ENCODE measurements at places on chromosomes 7 and 10.

DNA sequence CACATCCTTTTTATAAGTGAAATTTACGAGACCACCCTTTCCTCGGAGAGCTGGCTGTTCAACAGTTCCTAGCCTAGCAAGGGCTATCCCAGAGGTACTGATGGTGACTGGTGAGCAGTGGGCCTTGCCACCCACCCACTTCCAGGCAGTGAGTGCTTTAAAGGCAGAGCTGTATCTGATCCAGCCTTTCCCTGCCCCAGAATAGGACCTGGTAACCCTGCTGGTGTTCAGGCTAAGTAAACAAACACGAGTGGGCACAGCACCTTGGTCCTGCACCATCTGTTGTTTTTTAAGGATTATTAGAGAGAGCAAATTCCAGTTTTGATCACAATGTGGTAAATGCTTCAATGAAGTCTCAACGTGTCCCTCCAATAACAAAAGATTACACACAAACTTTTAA is 75.7 kb downstream of the COBL start:
- no peak for DNase-seq

DNA sequence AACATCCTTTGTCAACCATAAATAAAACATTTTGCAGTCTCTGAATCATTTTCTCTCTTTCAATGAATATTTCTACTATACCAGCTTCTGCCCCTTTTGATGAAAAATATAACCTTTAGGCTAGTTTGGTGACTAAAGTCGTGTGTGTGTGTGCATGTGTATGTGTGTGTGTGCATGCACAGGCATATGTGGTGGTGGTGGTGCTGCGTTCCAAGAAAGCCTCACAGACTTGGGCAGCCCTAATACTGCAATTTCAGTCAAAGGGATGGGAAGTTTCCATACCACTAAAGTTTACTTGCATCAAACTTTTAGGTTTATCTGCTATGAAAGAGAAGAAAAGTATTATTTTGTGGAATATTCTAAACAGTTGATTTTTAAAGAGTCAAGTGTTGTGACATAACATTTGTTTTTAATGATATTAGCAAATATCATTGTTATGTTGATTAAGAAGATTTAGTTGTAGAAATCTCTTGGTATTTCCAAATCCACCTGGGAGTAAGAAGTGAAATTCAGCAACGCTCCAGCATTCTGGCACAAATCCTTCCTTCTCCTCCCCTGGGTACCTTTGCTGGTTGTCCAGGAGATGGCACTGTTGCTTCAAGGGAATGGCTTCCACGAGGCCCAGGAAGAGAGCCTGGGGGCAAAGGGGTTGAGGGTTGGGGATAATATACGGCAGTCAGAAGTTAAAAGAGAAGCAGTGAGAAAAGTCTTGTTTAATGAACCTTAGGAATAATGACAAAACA is 41.5 kb downstream of the ASB4 start:
- DNase-seq, result peak; percentile 68

- no peak for DNase-seq
These were observed 31.3 kb upstream of the KIAA1217 start for GRCh38 chr10:24177636-24178035.

GRCh38 chr7:128020159-128020558 is 11.1 kb downstream of the LRRC4 start:
- peak; percentile 64 for DNase-seq

GRCh38 chr7:132471515-132471914 is 104.8 kb downstream of the PLXNA4 start:
- no peak for DNase-seq

DNA sequence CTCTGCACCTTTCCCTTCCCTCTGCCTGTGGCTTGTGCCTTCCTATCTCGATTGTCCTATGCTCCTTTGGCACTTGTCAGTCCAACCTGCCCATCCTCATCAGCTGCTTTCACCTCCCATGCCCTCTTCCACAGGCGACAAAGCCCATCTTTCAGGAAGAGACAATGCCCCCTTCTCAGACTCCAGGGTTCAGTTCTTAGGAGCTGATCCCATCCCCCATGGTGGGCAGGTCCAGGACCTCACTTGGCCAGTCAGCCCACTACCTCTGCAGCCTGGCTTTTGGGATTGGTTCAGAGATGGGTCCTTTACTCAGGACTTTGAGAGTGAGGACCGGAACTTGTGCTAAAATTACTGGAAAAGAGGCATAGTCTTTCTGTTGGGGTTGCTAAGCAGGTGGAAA is 74.0 kb upstream of the NANOS1 start:
- no peak for DNase-seq

DNA sequence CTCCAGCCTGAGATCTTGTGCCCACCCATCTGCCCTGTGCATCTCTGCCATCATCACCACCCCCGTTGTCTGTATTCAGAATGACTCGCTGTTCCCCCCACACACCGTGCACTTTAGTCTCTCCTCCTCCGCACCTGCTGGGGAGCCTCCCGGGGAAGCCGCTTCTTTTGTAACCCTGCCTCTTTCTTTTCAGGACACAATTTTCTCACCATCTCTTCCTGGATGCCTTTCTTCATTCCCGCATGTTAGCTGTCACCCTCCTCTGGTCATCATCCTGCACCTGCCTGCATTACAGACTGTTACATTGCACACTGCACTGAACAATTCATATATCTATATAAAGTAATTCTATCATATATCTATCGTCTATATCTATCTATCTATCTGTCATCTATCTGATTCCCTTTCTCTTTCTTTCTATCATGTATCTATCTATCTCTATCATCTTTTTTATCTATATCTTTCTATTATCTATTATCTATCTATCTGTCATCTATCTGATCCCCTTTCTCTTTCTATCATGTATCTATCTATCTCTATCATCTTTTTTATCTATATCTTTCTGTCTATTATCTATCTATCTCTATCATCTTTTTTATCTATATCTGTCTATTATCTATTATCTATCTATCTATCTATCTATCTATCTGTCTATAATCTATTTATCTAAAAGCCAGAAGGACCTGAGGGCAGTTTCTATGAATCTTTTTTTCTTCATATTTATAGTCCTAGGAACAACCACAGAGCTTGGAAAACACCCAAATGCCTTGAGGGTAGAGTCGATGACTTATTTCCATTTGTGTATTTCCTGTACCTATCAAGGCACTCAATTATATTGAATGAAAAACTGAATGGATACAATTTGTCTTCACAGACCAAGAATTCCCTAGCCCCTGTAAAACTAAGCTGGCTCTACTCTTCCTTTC is 642.5 kb downstream of the ACTR3B start:
- DNase-seq, result no peak

- DNase-seq, result no peak
These were observed 35.3 kb downstream of the ANKIB1 start for GRCh38 chr7:92281031-92281430.

- no peak for DNase-seq
These were observed 27.0 kb upstream of the CDK13 start for GRCh38 chr7:39923091-39923490.

- peak; percentile 14 for DNase-seq
These were observed 221.7 kb downstream of the CDK14 start for GRCh38 chr7:90817846-90818245.

- no peak for DNase-seq
These were observed 14.1 kb downstream of the NEUROD6 start for GRCh38 chr7:31326416-31326815.

DNA sequence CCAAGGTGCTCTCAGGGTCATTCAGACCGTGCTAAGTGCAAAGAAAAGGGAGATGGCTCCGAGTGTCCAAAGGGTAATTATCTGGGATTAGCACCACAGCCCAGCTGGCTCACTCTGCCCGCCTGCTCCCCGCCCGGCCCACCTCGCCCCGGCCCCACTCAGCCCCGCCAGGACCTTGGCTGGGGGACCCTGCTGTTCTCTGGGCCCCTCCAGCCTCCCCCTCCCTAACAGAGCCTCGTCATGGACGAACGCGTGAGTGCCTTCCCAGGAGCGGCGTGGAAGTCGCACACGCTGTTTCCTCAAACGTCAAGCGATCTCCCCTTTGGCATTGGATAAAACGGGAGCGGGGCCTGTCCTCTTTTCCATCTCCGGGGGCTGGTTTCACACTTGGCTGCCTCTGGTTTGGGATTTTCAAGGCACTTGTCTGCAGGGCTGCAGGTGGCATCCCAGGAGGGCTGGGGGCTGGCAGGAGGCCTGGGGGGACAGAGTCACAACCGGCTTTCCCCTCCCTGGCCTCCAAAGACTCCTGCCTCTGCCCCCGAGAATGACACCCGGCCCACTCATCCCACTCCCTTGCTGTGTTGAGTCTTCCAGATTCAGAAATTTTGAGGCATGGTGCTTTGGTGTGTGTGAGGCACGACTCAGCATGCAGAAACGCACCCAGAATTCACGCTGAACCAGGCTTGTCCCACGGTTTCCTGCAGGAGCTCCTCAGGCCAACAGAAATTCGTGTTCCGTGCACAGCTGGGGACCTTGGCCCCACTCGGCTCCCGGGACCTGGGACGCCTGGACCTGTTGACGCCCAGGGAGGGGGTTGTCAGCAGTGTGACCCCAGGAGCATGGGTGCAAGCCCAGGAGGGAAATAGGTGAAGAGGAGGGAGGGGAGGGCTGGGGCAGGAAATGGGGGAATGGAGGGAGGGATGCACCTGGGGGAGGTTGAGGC is 110.0 kb downstream of the PDGFA start:
- no peak for DNase-seq

DNA sequence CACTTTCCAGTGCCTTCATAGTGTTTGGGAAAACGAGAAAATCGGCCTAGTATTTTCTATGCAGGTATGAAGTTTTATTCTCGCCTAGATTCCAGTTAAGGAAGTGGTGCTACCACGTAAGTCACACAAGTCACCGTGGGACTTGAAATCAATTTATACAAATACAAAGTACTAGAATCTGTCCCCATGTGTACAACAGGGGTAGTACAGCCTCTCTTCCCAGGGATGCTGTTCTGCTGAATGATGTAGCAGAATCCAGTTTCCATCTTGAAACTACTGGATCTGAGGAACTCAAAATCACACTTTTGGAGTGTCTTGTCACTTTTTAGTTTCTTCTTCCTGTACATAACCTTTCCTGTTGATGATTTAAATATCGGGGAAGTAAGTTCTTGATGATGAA is 129.4 kb downstream of the SFMBT2 start:
- DNase-seq, result no peak

GRCh38 chr10:126511917-126512479 is 123.7 kb upstream of the ADAM12 start:
- no peak for DNase-seq

- no peak for DNase-seq
These were observed 70.1 kb downstream of the IMMP2L start for GRCh38 chr7:111492234-111492633.

DNA sequence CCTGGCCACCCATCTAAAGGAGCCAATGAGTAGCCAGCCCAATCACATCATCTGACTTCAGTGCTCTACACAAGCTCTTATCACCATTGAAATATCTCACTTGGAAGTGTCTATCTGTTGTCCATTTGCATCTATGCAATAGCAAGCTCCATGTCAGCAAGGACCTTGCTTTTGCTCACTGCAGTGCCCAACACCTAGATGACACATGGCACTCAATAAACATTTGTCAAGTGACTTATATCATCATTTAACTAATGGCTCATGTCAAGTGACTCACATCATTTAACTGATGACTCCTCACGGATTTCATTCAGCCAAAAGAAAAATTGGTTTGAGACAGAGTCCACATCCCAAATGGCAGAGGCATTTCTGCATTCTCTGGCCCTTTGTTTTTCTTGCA is 92.9 kb upstream of the ADAM12 start:
- no peak for DNase-seq

DNA sequence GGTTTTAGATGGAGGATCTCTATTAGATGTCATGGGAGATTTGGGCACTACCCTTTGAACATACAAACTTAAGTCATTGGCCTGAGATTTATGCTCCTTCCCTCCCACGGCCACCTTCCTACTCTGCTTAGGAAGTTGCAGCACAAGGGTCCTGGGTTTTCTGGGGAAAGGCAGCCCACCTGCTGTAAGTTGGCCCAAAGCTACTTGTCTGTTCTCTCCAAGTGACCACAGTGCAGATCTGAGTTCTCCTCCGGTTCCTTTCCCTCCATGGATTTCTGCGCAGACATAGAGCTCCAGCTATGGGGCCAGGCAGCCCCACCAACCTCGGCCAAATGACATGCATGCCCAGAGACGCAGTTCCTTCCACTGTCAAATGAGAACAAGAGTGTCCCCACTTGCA is 12.8 kb upstream of the C10orf53 start:
- DNase-seq, result no peak

DNA sequence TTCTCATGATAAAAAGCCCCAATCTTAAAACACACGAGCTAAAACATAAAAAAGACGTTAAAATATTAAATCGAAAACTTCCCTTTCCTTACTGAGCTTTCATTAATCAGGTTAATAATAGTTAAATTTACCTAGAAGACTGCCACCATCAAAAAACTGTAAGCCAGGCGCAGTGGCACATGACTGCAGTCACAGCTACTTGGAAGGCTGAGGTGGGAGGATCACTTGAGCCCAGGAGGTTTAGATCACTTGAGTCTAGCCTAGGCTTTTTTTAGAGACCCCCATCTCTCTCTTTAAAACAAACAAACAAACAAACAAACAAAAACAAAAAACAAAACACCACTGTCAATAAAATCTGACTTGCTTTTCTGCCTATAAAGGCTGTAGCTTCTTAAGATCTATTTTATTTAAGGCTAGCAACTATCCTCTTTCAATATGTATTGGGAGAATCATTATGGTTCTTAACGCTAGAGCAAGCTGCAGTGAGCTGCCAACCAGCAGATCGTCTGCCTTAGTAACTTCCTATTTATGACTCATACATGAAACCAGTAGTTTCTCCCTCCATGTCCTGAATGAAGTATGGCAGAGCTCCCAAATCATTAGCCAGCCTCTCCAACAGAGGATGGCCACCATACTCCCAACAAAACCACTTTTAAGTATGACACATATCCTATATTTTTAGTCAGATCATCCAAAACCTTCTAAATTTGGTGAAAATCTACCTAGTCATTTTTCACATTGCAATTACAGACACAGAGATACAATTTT is 163.7 kb downstream of the SRPK2 start:
- DNase-seq, result no peak

GRCh38 chr10:87930934-87931835 is 67.8 kb downstream of the PTEN start:
- DNase-seq, result no peak

DNA sequence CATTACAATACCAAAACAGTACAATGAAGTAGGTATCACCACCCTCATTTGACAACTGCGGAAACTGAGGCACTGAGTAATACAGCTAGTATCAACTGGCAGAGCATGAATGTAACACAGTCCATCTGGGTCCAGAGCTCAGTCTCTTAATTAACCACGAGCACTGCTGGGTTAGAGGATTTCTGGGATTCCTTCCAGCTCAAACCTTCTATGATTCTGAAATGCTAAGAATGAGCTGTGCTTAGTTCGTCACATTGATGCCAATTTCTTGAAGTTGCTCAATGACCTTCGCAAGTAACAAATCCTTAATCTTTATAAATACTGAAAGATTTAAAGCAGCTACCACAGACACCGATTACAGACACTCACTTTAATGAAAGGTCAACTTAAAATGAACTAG is 62.5 kb downstream of the SGMS1 start:
- no peak for DNase-seq

DNA sequence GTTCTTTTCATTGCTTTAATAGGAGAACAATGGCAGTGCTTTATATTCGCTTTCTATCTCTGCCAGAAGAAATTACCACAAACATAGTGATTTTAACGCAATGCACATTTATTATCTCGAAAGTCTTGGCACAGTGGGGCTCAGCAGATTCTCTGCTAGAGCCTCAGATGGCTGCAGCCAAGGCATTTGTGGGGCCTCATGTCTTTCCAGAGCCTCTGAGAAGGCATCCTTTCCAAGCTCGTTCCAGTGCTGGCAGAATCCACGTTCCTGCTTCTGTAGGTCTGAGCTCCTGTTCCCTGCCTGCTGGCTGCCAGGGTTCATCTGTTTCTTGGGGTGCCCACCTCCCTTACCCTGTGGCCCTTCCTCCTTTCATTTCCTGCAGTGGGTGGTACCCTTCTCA is 60.2 kb downstream of the LRRC18 start:
- DNase-seq, result no peak
